Hematopoietic multipotent progenitor cell (in vitro differentiated cells): ENCODE measurements at places on chromosomes 7 and 10.
A peak's percentile ranks its signal among the peaks of the same experiment; 100 is the strongest.

GRCh38 chr10:98696516-98696915, 249.8 kb upstream of the HPS1 start:
- DNase-seq = no peak

- DNase-seq = no peak
Measured at GRCh38 chr7:95190515-95190914, 133.8 kb downstream of the PON1 start.

- no peak for DNase-seq
Measured at GRCh38 chr7:53984776-53985175, 557.4 kb upstream of the VSTM2A start.

DNA sequence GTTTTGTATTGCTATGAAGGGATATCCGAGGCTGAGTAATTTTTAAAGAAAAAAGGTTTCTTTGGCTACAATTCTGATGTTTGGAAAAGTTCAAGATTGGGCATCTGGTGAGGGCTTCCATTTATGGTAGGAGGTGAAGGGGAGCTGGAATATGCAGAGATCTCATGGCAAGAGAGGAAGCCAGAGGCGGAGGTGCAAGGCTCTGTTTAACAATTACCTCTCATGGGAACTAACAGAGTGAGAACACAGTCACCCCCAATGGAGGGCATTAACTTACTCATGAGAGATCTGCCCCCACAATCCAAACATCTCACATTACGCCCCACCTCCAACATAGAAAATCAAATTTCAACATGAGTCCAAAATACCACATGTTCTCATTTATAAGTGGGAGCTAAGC, 62.0 kb downstream of the AKR1D1 start:
- no peak for DNase-seq

DNA sequence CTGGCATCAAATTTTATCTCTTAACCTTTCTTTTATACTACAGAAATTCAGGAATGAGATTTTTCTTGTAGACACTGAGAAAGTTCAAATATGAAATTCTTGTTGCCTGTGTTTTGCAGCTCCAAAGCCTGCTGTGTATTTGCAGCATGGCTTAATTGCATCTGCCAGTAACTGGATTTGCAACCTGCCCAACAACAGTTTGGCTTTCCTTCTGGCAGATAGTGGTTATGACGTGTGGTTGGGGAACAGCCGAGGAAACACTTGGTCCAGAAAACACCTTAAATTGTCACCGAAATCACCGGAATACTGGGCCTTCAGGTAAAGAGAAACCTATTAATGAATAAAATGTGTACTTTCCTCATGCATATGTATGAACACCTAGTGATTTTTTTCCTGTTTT, 24.8 kb downstream of the LIPK start:
- DNase-seq = no peak

- DNase-seq = peak; percentile 21
Measured at GRCh38 chr7:150851492-150852370, 586 bp upstream of the AOC1 start.

DNA sequence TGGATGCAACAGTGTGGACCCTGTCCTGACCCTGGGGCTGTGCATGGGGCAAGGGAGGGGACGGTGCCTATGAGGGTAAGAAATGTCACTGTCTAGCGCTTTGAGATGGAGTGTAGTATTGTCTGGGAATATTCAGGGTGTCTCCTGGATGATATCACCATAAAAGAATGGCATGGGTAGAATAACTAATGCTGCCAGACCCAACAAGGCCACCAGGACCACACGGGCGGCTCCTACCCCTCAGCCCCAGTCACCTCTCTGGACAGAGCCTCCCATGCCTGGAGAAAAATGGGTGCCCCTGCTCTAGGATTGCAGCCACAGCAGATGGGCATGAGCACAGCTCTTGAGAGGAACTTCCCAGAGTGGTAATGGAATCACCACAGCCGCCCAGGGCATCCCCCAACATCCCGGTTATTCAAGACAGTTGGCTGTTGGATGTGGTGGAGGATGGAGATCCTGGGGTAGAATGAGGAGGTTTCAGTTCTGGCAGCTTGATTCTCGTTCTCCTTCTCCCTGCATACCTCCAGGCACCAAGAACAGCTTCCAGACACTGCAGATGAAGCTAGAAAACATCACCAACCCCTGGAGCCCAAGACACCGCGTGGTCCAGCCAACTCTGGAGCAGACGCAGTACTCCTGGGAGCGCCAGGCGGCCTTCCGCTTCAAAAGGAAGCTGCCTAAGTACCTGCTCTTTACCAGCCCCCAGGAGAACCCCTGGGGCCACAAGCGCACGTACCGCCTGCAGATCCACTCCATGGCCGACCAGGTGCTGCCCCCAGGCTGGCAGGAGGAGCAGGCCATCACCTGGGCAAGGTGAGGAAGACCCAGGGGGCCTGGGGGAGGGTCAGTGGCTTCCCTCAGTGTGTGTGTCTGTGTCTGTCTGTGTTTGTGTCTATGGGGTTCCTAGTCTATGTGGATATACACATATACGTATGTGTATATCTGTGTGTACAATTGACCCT, 6.2 kb downstream of the AOC1 start:
- DNase-seq = no peak

GRCh38 chr7:128679920-128680319, 7.8 kb downstream of the GARIN1A start:
- no peak for DNase-seq

- DNase-seq = no peak
Measured at GRCh38 chr7:117975476-117975875, 102.2 kb upstream of the CTTNBP2 start.

DNA sequence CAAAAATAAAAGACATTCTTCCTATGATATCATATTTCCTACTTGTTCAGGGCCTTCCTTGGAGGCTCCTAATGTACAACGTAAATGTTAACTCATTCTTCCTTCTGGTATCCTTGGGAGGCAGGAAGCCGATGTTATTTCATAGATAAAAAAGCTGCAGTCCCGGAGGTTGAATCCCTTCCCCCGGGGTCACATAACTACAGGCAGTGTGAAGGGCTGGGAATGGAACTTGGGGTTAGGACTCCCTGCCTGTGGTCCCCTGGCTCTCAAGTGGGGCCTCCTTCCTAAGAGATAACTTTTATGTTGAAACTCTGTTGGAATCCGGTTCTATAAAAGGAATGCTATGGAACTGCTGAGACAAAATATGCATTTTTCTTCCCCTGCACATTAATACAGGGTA, 14.9 kb upstream of the CCDC3 start:
- DNase-seq = no peak

DNA sequence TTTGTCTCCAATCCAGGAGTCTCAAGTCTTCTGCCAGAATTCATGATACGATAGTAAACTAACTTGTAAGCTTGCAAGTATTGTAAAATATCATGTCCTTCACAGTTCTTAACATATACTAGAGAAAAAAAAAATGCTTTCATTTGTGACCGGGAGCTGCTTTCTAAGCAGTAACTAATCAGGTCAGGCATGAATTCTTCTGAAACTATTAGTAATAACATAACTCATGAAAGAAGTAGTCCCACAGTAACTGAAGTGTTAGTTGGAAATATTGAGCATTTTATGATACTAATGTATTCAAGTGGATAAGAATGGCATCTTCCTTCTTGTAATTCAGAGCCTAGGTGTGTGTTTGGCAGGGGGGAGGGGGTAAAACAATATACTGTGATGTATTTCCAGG, 665.6 kb downstream of the DNAJB9 start:
- DNase-seq = no peak

GRCh38 chr10:62050346-62050892, 148.9 kb downstream of the ARID5B start:
- DNase-seq = no peak

DNA sequence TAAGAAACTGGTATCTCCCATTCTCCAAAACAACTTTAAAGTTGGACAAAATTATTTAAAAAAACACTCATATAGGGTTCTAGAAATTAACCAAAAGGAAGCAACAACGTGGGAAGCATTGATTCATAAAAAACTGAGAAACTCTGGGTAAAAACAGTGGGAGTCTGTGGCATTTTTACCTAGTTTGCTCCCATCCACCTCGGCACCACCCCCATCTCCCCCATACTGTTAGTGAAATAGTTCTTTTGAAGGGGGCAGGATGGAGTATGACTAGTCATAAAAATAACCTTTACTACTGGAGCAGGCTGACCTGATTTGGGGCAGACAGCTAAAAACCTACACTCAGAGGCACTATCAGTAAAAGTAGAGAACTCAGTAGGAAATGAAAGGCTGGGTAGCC, 123.2 kb downstream of the AVL9 start:
- DNase-seq = no peak

DNA sequence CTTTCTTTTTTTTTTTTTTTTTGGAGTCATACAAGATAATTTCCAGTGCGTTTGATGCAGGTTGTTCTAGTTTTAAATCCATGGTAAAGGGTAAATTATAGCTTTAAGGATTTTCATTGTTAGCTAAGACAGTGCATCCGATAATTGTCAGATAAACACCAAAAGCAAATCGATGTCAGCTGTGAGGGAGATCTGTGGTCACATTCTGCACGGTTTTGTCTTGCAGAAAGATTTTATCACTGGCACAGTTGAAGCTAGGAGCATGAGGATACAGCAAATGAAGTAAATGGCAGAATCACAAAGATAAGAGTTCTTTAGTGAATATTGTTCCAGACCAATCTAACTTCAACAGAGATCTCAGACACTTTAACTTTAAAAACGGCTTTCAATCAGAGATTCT, 648.8 kb upstream of the COBL start:
- no peak for DNase-seq

DNA sequence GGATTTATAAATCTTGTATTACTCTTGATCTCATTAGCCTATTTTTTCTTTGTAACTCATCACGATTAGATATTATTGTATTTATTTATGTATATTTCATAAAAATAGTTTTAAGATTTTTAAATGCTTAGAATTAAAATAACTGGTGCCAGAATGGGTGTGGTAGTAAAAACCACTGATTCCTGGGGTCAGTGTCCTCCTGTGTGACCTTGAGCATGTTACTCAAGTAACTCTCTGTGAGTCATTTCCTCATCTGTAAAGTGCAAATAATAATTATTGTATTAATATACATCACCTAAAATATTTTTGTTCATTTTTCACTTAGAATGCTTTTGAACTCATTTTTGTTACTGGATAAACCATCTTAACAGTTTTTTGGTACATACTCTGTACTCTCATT, 91.3 kb upstream of the TMEM229A start:
- DNase-seq = no peak

- DNase-seq = no peak
Measured at GRCh38 chr7:265192-265997, 24.6 kb upstream of the FOXL3 start.

DNA sequence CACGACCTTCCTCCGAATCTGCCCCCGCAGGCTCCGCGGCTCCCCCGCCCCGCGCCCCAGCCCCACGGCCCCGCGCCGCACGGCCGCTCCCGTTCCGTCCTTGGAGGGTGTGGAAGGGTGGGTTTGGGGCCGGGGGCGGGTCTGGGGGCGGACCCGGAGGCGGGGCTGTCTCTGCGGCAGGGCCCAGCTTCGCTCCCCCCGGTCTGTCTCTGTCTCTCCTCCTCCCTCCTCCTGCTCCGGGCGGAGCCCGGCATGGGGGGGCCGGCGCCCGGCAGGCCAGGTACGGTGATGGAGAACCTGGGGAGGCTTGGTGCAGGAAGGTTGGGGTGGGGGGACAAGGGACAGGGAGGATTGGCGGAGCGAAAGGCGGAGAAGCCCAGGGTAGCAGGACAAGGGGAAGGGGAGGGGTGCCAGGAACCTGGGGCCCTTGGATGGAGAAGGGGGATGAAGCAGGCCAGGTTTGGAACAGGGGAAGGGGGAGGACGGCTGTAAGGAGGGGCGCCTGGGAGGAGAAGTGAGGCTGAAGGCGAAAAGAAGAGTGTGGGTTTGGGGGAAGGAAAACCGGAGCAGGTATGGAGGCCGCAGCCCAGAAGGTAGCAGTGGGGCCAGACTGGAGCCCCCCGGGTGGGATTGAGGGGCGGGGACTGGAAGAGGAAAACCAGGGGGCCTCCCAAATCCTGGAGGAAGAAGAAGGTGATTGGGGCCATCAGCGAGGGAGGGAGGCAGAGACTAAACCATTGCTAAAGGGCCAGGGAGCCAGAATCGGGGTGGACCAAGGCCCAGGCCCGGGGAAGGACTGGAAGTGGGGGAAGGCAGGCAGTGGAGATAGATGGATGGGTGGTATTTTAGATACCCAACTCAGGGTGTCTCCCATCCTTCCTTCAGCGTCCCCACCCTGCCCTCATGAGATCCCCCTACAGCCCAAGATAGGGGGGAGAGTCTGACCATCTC, at the start of gene NYAP1:
Gene NYAP1 (plus strand): TSS at position 206 of the 951 bp plus-strand sequence. CDS start 1,385 bp downstream, outside the sequence.
- DNase-seq = peak; percentile 69

GRCh38 chr10:95328013-95328412, 37.2 kb upstream of the PDLIM1 start:
- no peak for DNase-seq

- DNase-seq = no peak
Measured at GRCh38 chr7:127817466-127817865, 165.5 kb downstream of the SND1 start.
